Activated CD4-positive, alpha-beta T cell treated with anti-CD3 and anti-CD28 coated beads for 24 hours (primary cell): ENCODE measurements at places on chromosomes 3 and 15.

DNA sequence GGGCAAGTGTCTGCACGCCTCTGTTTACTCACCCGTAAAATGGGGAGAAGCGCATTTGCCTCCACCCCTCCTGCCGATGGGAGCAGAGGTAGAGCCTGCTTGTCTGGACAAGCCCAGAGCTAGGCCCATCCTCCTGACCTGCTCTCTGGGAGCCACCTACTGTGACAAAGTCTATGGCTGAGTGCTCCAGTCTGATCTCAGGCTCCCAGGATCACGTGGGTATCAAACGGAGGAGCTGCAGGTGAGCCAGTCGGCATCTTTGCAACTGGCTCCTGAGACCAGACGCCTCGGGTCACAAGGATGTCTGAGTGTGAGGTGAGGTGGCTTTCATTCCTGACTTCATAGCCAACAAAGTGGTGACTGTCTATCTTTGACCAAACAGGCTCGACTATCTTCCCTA is 2.1 kb upstream of the ALDH1A3 start:
- DNase-seq, result no peak

- no peak for DNase-seq
Measured at GRCh38 chr15:26015516-26016075, 152.5 kb upstream of the ATP10A start.

DNA sequence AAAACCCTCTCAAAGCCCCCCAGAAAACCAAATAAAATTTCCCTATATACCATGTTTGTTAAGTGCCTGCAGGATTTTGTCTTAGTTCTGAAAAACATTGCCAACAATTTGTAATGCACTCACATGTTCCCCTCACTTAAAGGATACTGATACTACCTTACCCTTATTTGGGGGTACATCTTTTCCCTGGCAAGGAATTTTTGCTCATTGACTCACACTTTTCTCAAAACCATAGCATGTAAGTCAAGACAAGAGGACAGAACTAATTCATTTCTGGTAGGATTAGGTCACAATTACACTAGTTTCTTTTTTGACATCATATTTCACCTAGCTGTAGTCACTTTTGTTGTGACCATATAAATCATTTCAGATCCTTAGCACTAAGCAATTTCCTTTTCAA is 222.2 kb downstream of the THRB start:
- no peak for DNase-seq

GRCh38 chr3:36362973-36363372 is 17.3 kb upstream of the STAC start:
- no peak for DNase-seq

GRCh38 chr15:25797035-25797434 is 66.1 kb downstream of the ATP10A start:
- DNase-seq, result no peak

DNA sequence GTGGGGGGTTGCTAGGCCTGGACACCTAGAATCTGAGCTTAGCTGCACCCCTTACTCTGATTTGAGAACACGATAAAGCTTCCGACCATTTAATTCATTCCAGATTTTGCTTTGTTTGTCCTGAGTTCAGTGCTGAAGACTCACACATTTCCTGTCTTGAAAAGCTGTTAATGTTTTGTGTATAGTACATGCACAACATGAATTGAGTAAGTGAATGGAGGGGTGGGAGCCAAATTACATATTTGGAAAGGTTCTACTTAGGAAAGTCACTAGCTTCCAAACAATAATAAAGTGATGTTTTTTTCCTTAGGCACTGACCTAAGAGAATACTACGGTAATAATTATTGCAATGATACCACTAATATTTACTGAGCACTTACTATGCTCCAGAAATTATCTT is 955.2 kb upstream of the NR2F2 start:
- no peak for DNase-seq

GRCh38 chr3:129983561-129983960 is 9.0 kb downstream of the TRH start:
- DNase-seq, result no peak

GRCh38 chr3:1421577-1421976 is 328.8 kb downstream of the CNTN6 start:
- DNase-seq, result no peak

DNA sequence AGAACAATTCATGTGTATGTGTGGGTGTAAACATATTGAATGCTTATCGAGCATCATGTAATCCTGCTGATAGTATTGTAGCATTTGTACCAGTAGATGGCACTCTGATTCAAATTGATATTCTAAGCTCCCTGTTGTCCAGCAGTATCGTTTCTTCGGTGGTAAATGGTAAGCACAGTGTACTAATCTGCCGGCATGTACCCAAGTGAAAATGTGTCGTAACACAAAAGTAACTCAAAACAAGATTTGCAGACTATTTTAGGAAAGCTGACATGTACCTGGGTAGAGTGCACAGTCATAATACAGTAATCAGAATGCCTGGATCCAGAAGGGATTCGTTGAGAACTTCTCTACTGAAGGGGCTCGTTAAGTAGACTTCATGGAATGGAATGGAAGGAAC is 31.7 kb upstream of the MNS1 start:
- DNase-seq, result no peak

- DNase-seq, result no peak
Measured at GRCh38 chr3:169218314-169218983, 445.1 kb downstream of the MECOM start.

DNA sequence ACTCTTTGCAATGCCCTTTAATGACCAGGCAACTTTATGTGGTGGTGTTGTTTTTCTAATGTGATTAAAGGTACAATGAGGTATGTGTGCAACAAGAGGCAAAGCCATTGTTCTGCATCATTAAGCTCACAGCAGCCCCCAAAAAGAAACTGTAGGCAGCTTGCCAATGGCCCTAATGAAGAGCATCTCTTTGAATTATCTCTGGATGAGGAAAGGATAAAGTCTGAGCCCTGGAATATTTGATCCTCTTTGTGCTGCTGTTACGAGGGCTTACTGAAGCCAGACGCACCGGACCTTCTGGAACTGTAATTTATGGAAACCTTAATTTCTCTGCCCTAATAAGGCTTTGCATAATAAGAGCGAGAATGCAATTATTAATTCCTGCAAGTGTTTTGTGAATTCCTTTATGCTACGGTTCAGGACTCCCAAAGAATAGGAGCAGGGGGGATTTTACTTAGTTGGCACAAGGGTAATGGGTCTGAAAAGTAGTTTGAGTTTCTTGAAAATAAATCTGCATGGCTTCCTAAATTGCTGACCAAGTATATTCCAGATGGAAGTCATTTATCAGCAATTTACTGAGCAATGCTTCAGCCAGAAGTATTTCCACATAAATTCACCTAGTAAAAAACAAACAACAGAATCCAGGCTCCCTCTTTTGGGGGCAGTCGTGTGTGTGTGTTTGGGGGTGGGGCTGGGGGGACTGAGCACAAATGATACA is 193.4 kb downstream of the PDZRN3 start:
- DNase-seq, result no peak

DNA sequence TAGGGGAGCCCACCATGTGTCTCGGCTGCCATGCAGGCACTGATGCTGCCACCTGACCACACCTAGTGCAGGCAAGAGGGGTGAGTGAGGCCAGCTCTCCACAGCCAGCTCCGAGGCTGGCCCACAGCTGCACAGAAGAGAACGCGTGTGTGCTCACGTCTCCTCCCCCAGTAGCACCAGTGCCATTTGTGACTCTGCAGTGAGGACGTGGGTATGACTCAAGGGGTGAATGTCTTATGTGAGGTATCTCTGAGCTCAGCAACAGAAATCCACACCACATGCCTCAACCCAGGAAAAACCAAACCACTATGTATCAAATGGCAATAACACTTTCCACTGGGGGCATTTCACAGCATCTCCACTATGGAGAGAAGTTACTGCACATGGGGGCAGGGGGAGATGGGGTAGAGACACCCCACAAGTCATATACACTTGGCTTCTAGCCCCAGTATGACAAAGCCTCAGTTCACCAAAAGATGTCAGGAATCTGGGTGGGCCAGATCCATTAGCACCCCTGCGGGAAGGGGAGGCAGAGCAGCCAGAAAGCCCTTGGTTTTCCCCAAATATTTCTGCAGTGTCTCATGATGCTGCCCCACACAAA is 87.6 kb downstream of the LRIG1 start:
- DNase-seq, result no peak

DNA sequence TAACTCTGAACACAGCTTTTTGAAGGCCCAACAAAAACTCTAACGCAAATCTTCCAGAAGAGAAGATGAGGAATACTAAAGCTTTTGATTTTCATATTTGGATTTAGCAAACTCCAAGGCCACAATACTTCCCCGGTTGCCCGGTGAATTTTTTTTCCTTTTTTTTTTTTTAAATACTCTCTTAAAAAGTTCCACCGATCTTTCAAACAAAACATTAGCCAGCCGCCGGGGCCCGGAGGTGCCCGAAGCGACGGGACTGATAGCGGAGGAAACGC is 2.3 kb downstream of the FOXL2 start:
- DNase-seq, result no peak

- no peak for DNase-seq
Measured at GRCh38 chr3:133208184-133208583, 170.0 kb downstream of the TMEM108 start.

- DNase-seq, result no peak
Measured at GRCh38 chr3:14206548-14207177, 28.0 kb downstream of the LSM3 start.

DNA sequence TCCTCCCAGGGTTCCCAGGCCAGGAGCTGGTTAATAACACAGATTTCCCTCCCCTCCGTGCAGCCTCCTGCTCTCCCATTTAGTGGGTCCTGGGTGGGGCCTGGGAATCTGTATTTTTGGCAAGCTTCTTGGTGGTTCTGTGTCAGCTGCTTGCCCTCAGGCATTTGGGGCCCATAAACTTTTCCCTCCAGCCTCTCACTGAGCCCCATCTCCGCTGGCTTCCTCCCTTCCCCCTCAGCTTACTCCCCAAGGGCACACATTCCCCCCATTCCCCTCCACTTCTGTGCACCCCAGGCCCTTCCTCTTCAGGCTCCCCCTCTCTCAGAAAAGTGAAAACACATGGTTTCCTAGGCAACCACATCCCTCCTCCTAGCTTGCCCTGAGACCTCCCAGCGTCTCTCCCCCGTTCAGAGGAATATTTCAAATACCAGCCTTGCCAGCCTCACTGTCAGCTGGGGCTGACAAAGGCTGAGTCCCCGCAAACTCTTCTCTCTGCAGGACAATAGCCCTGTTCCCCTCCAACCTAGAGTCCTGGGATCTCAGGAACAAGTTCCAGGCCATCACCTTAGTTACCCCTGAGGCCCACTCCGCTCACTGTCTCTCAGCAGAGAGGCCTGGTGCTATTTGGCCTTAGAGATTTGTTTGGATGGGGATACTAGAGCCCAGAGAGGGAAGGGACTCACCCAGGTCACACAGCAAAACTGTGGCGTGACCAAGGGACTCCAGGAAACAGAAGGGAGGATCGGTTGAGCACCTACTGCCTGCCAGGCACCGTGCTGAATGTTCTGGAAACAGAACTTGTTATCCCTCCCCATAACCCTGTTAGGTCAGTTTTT is 44.6 kb upstream of the SMAD6 start:
- DNase-seq, result no peak

GRCh38 chr3:129441215-129441614 is 1.2 kb downstream of the IFT122 start:
- DNase-seq, result no peak

GRCh38 chr15:25811481-25811906 is 51.6 kb downstream of the ATP10A start:
- DNase-seq, result no peak

DNA sequence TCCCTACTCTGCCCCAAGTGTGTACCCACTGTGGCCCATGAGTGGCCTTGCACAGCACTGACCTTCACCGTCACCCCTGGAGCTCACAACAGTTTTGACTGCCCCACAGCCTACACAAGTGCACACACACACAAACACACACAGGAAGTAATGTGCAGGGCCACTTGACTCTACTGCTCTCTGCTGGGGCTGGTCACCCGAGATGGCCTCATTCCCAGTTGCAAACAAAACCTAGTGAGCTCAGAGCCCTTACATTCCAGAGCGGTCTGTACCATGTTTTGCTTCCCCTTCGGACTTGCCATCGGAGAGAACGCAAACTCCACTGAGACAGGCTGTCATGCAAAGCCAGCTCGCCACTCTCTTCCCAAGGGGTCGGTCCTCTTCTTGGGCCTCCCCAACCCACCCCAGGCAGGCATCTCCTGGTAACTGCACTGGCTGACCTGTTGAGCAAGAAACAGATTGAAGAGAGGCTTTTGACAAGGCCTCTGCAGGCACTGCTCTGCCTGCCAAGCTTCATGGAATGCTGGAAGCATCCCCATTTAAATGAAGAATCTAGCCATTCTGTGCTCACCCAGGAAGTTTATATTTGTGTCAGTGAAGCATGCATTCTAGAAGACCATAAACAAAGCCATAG is 232.0 kb upstream of the IGF1R start:
- DNase-seq, result no peak

- no peak for DNase-seq
Measured at GRCh38 chr15:91782221-91782620, 71.3 kb upstream of the SLCO3A1 start.

GRCh38 chr3:183692436-183692835 is 5.2 kb upstream of the YEATS2 start:
- DNase-seq, result no peak

- DNase-seq, result no peak
Measured at GRCh38 chr3:34312684-34313083, 514.3 kb downstream of the PDCD6IP start.

DNA sequence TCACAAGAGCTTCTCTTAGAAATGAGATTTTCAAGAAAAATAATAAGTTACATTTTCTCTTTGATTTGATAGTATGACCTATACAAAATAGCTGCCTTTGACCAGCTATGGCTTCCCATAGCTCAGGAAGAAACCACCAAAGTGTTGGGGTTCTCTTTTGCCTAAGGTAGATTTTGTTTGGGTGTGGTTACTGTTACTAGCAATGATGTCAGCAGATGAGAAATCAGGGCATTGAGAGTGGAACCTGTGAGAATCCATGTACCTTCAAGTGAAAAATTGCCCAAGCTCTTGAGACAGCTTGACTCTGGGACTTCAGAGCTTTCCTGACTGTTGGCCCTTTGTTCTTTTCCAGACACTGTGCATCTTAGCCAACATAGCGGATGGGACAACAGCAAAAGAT is 45.6 kb downstream of the NME9 start:
- no peak for DNase-seq

GRCh38 chr15:94042180-94042928 is 189.0 kb upstream of the MCTP2 start:
- DNase-seq, result no peak

DNA sequence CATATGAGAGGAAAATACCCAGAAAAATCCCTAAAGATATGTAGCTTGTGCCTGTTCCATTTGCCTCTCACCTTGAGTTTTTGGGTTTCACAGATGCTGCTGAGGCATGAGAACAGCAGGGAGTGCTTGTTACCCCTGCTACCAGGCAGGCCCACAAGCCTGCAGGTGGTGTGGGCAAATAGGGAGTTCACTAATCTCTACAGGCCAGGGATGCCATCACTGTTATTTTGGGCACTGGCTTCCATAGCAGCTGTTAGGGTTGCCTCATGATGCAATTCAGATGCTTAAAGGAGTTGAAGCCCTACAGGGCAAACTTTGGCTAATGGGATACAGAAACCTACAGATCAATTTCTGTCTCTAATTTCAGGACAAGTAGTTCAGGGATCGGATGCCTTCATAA is 873.5 kb downstream of the OTOL1 start:
- DNase-seq, result no peak
